ENCODE measurements at places on chromosomes 12 and 14. TPM values are rescaled to one million over a fixed set of nuclear protein-coding genes. Genes with fewer than 3 reads are reported as not detected.

DNA sequence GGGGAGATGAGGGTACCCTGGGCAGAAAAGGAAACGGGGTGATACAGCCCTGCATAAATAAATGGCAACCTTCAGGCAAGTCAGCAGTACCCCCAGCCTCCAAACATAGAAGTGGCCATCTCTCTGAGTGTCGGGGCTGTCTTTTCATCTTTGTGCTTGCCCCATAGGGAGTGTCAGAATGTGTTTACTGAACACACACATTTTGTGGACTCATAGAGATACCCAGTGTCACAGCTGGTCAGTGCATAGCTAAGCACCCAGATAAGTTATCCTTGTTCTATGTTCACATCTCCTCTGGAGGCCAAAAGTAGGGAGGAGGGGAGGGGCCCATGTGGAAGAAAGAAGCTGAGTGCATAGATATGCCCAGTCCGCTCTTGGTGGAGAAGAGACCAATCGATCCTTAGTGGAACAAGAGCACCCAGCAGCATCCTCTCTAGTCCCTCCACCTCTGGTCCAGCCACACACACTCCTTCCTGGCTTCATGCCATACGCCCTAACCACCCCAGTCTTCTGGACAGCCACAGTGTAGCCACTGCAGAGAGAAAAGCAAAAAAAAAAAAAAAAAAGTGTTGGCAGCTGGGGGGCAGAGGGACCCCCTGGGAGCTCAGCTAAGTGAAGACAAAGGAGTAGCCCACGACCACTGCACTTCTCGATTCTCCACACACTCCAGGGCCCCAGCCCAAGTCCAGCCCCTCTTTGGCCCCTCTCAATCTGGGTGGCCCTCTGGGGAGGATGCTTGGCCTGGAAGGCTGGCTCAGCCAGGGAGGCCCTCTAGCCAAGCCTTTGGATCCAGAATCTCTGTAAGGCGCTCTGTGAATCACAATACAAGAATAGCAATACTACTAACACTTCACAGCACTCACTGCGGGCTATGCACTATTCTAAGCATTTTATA, 2.6 kb downstream of the ITGA7 start:
- peaks cover 17% of the 10 kb centered on the region for H3K4me1 ChIP-seq
- peaks cover 42% of the 10 kb centered on the region for H3K27me3 ChIP-seq
- no peaks in the 10 kb centered on the region for H3K36me3 ChIP-seq

DNA sequence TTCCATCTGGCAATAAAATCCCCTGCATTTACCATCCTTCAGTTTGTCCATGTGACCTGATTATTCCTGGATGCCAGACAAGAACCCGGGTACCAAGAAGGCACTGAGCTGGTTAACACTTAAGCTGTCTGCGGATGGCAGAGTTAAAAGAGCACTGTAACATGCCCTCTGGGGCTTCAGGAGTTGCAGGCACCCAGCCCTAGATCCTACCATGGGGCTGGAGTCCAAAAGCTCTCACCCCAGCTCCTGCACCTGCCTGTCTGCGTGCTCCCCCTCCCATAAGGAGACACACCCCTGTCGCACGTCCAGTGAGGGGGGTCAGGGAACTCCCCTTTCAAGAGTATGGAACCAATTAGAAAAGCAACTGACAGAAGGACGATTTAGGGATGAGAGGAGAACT, 14.6 kb upstream of the FBXO34 start:
- no peak overlapping the region for H3K27ac ChIP-seq
- H3K27me3 ChIP-seq: peaks cover 24% of the 10 kb centered on the region
- no peak overlapping the region for H3K4me3 ChIP-seq
- DNase-seq: no peak
- H3K36me3 ChIP-seq: no peaks in the 10 kb centered on the region

- no peak overlapping the region for H3K4me3 ChIP-seq
- H3K4me1 ChIP-seq: peaks cover 18% of the 10 kb centered on the region
- DNase-seq: peak; percentile 25
- no peaks in the 10 kb centered on the region for H3K27me3 ChIP-seq
- H3K27ac ChIP-seq: no peak overlapping the region
Measured at GRCh38 chr14:32254952-32255679, 52.0 kb upstream of the RNU6-8 start.

DNA sequence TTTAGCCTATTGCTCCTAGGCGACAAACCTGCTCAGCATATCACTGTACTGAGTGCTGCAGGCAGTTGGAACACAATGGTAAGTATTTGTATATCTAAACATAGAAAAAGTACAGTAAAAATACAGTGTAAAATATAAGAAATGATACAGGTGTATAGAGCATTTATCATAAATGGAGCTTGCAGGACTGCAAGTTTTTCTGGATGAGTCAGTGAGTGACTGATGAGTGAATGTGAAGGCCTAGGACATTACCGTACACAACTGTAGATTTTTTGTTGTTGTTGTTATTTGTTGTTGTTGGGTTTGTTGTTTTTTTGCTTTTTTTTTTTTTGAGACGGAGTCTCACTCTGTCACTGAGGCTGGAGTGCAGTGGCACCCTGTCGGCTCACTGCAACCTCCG, 33.4 kb downstream of the PNMA1 start:
- no peak for DNase-seq
- no peaks in the 10 kb centered on the region for H3K4me1 ChIP-seq
- H3K27ac ChIP-seq: no peak overlapping the region
- no peaks in the 10 kb centered on the region for H3K36me3 ChIP-seq

- DNase-seq: no peak
- no peak overlapping the region for H3K4me3 ChIP-seq
- H3K36me3 ChIP-seq: no peaks in the 10 kb centered on the region
- peaks cover 23% of the 10 kb centered on the region for H3K4me1 ChIP-seq
Measured at GRCh38 chr14:74569387-74569786, 42.6 kb downstream of the LTBP2 start.

Gene AMN
- 0.44 TPM for total RNA-seq
